ENCODE measurements at places on chromosomes 7 and 10. TPM values are rescaled to one million over a fixed set of nuclear protein-coding genes. Genes with fewer than 3 reads are reported as not detected.
A peak's percentile ranks its signal among the peaks of the same experiment; 100 is the strongest.

GRCh38 chr7:80128918-80129317, 5.7 kb upstream of the GNAI1 start:
- no peak for DNase-seq

The OR2A5 gene
- total RNA-seq = not detected

DNA sequence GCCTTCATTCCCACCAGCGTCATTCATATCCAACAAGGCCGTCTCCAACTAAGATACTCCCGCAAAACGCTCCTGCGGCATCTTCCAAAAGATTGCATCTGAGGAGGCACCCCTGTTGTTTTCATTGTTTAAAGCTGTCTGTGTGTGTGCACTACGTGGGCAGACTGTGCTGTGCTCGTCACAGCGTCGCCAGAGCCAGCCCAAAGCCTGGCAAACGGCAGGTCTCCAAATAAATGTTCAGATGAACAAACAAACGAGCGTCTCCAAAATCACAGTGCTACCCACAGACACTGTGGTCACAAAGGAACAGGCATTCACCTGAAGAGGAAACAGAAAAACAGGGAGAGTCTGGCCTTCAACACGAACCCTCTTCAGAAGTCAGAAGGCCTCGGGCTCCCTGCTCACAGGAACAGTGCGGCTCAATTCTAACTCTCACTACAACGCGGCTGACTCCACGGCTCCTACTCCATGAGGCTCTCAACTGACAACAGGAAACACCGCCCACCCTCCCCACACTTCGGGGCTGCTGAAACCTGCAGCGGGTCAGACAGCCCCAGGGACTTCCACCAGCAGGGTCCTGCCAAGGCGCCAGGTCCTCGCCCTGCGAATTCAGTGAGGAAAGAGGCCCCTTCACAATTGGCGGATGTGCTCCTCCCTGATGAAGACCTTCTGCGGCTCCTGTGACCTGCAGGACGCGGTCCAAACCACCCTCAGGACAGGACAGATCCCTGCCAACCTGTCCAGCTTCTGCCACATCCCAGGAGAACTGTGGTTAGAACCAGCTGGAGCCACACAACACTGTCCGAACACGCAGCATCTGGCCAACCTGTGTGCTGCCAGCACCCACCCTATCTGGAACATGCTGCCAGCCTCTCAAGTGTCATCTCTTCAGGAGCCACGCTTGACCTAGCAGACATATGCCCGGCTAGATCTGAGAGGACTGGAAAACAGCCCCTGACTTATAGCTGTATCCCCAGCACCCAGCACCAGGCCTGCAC, 36.1 kb downstream of the MAD1L1 start:
- no peak for DNase-seq

- DNase-seq = no peak
Observed at GRCh38 chr10:81728692-81729091, 146.3 kb upstream of the NRG3 start.

DNA sequence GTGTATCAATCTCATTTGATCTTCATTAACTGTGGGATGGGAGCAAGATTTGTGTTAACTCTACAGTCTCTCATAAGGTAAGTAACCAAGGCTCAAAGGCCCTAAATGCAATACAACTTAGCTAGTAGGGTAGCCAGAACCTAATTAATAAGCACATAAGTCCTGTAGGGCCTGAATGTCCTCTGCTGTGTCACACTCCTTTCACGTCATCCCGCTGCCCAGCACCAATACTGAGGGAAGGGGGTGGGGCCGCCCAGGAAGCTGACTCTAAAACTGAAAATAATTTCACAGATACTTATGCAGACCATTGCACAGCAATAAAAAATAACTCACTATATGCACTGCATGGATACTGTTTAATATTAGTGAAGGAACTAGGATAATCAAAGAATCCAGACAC, 13.7 kb downstream of the CCDC6 start:
- DNase-seq = no peak

DNA sequence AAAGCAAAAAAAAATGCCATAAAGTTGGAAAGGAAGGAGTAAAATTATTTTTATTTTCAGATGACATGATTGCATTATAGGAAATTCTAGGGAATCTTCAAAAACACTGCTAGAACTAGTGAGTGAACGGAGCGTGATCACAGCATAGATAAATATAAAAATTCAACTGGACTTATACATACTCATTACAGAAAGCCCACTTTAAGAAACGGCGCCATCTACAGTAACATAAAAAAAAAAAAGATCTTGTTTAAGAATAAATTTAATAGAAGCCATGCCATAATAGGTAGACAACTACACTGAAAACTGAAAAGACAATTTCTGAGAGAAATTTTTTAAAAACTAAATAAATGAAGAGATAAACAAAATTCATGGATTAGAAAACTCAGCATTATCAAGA, 623.1 kb upstream of the MGMT start:
- DNase-seq = no peak

The EGR2 gene
- 2.0 TPM for total RNA-seq

The THSD7A gene
- total RNA-seq = not detected

DNA sequence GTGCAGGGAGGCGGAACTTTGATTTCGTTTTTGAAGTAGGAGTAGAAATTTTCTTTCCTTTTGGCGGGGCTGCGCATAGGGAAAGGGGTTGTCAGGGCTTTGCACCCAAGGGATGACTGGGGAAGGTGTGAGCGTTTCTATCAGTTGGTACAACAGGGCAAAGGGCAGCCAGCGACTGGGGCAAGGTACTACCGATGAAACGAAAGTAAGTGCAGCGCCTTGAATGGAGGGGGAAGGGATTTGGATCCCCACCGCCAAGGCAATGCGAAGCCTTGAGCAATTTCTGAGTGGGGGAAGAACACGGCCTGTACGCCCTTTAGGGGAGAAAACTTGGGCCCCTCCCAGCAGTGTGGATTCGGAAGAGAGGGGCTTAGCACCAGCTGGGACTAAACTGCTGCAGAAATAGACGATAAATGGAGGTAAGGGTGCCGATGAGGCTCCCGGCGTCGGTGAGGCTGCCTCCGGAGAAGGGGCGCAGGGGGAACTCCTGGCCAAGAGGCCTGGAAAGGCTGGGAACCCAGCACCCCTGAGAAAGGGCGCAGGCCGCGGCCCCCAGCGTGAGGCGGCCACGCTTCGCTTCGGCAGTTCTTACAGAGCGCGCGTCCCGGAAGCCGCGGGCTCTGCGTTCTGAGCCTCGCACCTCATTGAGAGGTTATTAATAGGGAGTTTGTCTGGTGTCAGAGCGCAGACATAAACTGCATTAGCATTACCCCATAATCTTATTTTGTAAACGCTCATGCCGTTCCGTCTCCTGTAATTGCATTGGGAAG, 10.0 kb upstream of the TLX1 start:
- DNase-seq = peak; percentile 49

DNA sequence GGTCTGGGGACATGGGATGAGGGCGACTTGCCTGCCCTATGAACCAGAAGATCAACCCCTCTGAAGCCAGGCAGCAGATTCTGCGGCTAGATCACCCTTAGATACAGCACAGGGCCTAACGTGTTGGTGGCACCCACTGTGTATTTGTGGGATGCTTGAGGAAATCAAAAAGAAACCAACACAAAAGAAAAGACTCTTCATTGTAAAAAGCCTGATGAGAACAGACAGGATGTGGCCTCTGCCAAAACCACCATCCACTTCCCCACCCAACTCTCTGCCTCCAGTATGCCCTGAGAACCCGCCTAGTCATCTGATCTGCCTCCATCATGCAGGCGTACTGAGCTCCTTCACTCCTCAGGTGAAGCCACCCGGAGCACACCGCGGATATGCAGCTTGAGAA, 97.2 kb upstream of the INSYN2A start:
- DNase-seq = peak; percentile 82

DNA sequence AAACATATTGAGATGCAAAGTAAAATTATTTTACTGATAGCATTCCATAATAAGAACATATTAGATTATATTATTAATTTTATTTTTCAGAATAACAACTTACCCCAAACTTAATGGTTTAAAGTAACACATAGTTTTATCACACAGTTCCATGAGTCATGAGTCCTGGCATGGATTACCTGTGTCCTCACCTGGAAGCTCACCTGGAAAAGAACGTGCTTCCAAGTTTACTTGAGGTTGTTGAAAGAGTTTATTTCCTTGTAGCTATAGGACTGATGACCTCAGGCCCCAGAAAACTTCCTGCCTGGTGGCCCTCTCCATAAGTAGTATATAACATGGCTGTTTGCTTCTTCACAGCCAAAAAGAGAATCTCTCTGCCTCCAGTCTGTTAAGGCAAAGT, 254.6 kb downstream of the TFEC start:
- no peak for DNase-seq

- DNase-seq = no peak
Observed at GRCh38 chr7:126501617-126502016, 751.1 kb downstream of the GRM8 start.
